ENCODE measurements at places on chromosomes 2 and 18.
A peak's percentile ranks its signal among the peaks of the same experiment; 100 is the strongest.

GRCh38 chr2:96532641-96533291 lies 3.8 kb upstream of the ARID5A start:
- no peak for DNase-seq

- DNase-seq = no peak
Measured at GRCh38 chr18:46329736-46330246, 225.6 kb downstream of the HAUS1 start.

GRCh38 chr2:54639609-54640008 lies 83.9 kb upstream of the EML6 start:
- no peak for DNase-seq

- no peak for DNase-seq
Measured at GRCh38 chr2:66578687-66579106, 143.8 kb downstream of the MEIS1 start.

DNA sequence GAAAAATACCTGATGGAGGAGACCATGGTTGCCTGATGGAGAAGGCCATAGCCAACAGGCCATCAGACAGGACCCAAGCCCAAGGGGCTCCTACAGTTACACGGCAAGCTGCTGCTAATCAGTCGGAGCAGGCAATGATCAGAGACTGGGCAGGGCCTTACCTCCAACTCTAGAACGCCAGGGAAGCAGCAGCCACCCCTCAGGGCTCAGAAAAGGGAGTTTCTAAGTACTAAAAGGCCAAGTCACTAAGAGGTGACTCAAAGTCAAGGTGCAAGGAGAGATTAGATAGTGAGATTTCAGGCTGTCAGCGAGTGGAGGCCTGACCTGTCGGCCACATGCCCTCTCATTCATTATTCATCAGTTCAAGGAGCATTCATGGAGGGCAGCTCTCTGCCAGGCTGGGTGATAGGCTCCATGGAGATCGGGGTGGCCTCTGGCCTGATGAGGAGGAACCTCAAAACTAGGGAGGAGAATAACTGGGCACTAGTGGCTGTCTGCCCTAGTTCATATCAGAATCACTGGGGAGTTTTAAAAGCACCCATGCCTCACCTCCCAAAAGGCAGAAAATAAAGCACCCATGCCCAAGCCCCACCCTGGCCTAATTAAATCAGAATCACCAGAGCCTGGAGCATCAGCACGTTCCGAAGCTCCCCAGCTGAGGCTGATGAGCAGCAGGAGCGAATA lies 3.6 kb downstream of the VIL1 start:
- no peak for DNase-seq

DNA sequence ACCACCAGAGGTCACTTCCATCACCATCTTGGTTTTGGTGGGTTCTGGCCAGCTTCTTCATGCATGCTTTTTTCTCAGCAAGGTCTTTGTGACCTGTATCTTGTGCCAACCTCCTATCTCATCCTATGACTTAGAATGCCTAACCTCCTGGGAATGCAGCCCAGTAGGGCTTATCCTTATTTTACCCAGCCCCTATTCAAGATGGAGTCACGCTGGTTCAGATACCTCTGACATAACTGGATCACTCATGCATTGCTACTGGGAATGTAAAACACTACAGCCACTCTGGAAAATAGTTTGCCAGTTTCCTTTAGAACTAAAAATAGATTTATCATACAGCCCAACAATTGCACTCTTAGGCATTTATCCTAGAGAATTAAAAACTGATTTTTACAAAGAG lies 219.2 kb downstream of the IRS1 start:
- DNase-seq = no peak

GRCh38 chr18:49481317-49481716 lies 5.7 kb downstream of the C18orf32 start:
- no peak for DNase-seq

DNA sequence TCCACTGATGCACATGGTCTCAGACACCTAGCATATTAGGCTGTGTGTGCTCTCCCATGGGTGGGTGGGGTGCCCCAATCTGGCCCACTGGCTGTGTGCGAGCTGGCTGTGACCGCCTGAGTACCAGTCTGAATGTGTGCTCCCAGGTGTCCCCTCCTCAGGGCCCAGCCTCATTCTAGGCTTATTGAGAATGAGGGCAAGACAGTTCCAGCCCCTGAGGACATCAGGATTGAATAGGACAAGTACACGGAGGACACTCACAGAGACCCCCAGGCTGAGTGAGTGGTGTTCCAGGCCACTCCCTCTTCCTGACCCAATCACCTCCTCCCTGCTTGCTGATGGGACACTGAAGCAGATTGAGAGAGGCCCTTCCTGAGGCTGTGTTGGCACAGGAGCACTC lies 116.1 kb upstream of the RAB6C start:
- DNase-seq = no peak

- no peak for DNase-seq
Measured at GRCh38 chr2:143936538-143936847, 583.4 kb downstream of the ZEB2 start.

DNA sequence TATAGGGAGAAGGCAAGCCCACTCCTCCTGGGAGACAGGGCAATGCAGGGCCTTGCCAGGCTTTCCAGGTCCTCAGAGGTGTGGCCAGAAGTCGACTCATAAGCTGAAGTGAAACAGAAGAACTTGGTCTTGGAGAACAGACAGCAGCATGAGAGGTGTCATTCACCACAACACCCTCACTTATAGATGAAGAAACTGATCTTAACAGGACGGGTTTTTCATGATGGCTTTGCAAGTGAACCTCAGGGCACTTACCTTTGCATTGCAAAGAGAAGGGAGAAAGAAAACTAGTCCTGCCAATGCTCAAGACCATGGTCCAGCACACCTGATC lies 198.8 kb downstream of the CYRIA start:
- no peak for DNase-seq

DNA sequence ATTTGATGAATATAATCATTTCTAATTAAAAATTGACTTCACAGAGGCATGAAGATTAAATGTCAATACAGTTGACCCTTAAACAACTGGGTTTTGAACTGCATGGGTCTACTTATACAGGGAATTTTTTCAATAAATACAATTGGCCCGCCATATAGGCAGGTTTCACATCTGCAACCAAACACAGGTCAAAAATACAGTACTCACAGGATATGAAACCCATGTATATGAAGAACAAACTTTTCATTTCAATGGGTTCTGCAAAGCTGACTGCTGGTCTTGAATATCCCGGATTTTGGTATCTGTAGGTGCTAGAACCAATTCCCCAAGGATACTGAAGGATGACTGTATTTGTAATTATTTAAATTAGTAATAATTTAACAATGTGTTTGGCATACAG lies 555.6 kb downstream of the EPHA4 start:
- DNase-seq = no peak

DNA sequence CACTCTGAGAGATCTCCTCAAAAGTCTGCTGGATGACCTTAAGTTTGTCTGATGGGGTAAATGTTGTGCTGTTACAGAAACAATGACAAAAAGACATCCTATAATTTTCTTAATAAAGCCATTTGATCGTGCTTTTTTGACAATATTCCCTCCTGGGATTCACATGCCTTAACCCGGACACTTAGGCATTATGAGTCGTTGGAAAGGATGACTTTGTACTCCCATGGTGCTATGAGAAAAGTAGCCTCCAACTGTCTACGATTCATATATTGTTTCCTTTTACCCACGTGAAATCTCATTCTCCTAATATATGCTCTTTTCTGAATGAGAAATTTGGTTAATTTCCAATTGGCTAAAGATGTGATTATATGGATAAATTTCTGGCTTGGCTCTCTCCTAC lies 6.1 kb upstream of the MPP4 start:
- DNase-seq = no peak

DNA sequence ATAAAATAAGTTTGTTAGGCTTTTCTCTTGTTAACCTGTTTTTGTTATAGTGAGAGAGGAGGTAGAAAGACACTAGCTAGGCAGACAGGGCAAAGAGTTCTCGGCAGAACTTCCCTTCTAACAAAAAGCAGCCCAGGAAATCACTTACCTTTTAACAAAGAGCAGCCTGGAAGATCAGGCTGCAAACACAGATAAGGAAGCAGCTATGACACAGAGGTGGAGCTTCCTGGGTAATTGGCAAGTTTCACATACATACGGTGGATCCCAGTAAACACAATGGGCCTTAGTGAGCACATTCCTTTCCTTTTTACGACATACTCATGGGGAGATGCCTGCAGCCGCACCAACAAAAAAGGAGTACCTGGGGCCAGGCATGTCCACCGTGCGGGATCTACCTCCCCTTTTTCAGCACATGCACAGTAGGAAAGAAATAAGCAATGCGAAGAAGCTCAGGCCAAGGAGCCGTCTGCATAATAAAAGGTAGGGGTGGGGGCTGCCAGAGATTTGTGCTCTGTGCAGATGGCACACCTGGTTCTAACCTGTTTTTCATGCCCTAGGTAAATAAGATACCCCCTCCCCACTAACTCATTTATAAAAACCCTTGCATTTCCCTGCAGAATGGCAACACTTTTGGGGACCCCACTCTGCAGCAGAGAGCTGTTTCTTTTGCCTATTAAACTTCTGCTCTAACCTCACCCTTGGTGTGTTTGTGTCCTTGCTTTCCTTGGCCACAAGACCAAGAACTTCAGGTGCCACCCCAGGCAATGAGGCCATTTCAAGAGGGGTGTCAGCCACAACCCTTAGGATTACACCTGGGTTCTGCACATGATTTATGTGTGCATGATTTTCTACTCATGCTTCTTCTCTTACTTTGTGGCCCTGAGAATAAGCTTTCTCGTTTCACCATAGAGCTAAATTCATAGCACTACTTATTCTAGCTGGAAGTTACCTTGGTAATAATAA lies 26.5 kb downstream of the MDH1 start:
- peak; percentile 56 for DNase-seq

GRCh38 chr2:156129227-156129626 lies 203.3 kb downstream of the NR4A2 start:
- DNase-seq = no peak

DNA sequence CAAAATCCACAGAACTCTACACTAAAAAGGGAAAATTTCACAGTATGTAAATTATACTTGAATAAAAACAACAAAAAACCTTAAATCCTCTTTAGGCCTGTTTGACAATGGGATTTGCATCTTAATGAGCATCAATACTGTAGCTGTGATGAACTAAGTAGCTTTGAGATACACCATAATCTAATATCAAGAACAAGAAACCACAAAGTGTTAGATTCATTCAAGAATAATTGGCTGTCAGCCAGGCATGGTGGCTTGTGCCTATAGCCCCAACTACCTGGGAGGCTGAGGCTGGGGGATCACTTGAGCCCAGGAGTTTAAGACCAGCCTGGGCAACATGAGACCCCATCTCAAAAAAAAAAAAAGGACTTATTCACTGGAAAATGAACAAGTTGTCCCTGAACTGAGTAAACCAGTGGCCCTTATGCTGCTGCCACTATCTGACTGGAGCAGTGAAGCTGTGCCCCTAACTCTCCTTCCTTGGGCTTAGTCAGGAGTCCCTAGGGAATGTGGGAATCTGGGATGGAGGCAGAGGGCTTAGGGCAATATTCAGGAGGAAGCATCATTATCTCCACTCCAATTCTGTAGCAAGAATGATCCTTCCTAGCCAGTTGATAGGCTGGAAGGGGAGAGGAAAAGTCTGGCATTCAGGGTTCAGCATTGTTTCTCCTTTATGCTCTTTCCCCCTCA lies 88.5 kb downstream of the PRKCE start:
- no peak for DNase-seq

- no peak for DNase-seq
Measured at GRCh38 chr18:75167759-75168618, 41.0 kb downstream of the PTGR3 start.

- DNase-seq = no peak
Measured at GRCh38 chr2:172395503-172395902, 31.9 kb upstream of the ITGA6 start.

GRCh38 chr2:99680946-99681345 lies 191.1 kb upstream of the REV1 start:
- DNase-seq = peak; percentile 7

DNA sequence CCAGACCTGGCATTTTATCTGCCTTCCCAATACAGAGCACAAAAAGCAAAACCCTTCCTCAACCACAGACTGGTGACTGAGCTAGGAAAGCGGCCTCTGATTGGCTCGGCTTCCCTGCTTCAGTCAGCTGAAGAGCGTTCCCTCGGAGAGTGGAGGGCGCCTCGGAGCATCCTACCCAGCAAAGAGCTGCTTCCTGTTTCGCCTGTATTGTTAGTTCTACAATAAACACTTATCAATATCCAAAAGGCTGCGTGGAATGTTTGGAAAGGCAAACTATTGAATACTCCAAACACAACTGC lies 125.0 kb downstream of the CACNB4 start:
- DNase-seq = no peak

- DNase-seq = no peak
Measured at GRCh38 chr2:8565399-8566154, 116.3 kb upstream of the ID2 start.

DNA sequence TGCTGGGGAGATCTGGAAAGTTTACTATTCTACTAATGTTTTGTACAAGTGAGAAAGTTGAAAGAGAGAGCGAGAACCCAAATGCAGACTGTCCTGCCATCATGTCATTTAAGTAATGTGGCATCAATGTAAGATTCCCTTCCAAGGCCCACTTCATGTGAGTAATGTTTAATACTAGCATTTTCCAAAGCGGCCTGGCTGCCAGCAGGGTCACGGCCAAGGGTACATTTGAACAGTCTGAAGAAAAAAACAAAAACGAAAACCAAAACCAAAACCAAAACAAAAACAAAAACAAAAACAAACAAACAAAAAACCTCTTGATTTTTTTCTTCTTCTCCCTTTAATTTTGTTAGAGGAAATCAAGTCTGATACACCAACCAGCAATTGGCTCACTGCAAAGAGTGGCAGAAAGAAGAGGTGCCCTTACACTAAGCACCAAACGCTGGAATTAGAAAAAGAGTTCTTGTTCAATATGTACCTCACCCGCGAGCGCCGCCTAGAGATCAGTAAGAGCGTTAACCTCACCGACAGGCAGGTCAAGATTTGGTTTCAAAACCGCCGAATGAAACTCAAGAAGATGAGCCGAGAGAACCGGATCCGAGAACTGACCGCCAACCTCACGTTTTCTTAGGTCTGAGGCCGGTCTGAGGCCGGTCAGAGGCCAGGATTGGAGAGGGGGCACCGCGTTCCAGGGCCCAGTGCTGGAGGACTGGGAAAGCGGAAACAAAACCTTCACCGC lies 2.2 kb downstream of the HOXD10 start:
- no peak for DNase-seq

DNA sequence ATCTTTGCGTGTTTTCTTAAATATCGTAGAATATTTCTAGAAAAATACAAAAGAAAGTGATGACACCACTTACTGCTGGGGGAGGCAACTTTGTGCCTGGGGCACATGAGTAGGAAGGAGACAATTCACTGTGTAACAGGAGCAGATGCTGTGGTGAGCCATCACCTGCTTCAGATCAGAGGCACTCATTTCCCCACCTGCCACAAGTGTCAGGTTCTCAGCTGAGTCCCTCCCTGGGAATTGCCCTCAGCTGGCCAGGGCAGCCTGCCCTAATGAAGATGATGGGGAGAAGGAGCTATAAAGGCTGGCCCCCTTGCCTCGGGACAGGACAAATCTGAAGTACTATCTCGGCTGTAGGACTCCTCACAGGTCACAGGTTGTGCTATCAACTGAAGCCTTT lies 322.8 kb downstream of the STK39 start:
- DNase-seq = no peak

DNA sequence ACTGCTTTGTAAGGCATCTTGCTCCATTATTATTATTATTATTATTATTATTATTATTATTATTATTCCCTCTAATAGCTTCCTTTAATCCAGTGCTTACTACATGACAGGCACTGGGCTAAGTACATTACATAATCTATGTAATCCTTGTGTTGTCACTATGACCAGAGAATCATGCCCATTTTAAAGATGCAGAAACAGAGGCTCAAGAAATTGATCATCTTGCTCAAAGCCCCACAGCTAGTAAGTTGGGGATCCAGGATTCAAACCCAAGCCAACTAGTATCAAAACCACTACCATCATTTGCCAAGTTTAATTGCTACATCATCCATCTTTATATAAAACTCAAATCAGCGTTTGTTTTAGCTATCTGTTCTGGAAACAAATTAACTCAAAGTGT lies 594 bp upstream of the NGEF start:
- no peak for DNase-seq
